ENCODE measurements at places on chromosomes 11 and 22.

- no peak for DNase-seq
These were observed 207.7 kb downstream of the KCNA4 start for GRCh38 chr11:29809121-29809520.

DNA sequence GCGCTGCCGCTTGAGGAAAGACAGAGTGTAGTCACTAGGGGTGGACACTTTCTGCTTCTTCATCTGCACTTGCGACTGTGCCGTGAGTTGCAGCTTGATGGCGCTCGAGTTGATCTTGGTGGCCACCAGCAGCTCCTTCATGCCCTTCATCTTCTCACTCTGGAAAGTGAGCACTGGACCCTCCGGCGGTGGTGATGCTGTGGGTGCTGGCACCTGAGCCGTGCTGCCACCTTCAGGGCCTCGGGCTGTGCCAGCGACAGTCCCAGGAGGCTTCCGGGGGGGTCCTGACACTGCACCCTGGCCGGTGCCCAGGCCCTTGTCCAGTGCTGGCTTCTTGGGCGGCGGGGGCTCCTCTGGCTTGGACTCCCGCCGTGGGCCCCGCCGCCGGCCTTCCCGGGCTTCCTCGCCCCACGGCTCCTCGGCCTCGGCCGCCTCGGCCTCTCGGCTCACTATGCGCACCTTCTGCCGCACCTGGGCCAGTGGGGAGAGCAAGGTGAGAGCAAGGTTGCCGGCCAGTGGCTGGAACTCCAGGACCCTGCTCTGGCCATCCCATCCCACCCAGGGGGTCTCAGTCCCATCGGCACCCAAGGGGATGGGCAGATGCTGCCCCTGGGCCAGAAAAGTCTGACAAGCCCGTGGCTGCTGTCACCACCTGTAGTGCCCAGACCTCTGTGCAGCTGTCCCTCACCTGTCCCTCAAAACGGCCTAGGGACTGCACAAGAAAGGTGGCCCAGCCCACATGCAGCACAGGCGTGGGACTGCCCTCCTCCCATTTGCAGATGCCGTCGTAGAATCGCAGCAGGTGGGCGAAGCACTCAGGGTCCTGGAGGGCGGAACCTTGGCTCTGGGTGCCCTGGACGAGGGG, 1.6 kb upstream of the MAP4K2 start:
- no peak for DNase-seq

- no peak for DNase-seq
These were observed 37.2 kb upstream of the RAG2 start for GRCh38 chr11:36635066-36635862.

DNA sequence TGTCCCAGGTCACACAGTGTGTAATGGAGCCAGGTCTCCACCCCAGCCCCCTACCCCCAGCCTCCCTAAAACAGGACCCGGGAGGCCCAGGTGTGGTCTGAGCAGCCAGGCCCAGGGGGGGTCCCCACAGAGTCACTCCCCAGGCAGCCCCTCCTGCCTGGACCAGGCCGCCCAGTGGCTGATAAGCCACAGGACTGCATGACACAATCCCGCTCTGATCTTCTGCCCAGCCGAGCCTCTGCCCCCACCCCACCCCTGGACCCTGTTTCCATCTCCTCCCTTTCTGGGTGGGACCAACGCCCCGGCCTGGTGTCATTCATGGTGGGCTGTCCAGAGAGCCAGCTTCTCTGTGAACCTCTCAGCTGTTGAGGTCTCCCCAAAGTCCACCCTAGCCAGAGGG, 7.8 kb upstream of the LIF start:
- no peak for DNase-seq

DNA sequence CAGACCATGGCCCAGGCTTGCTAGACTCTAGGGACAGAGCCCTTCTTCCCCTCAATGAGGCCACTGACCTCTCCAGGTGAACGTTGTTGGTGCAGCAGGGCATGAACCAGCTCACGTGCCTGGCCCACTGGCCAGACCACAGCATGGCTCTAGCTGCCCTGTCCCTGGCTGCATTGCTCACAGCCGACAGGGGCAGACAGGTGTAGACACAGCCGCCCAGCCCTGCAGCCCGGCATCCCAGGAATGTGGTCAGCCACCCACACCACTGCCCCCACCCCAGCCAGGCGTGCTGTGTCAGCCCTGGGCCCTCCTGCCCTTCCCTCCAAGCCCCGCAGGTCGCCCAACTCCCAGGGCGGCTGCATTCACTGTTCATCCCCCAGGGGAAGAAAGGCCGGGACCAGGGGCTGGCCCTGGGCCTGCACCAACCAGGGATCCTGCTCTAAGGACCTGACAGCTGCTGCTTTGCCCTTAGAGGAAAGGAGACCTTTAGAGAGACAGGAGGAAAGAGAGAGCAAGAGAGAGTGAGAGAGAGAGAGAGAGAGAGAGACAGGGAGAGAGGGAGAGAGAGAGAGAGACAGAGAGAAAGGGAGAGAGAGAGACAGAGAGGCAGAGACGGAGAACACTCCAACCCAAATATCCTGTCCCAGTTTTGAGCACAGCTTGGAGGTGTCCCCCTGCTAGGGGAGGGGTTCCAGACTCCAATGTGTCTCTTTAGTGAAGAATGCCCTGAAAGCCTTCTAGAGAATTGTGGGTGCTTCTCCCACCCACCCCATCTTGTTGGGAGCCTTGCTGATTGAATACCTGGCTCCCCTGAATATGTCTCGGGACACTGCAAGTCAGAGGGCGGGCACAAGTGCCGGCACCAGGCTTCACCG, 44.2 kb upstream of the LINC01488 start:
- no peak for DNase-seq

DNA sequence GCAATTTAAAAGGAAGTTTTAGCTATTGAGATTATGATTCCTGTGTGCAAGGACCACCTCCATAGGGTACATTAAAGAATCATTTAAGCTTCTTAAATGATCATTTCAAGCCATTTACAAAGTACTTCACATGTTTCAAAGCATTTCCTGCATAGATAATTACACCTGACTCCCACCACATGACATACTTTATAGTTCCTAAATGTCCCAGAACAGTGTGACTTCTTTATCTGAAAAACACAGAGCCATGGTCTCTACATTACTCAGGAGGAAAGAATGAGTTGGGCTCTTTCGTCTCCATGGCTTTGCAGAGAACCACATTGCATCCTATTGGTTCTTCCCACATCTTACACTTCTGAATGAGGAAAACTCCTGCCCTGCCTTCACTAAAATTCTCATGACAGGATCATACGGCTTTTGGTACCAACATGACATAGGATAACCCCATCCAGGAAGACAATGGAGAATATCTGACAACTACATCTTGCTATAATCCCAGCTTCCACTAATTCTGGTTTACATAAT, 88.6 kb downstream of the ETS1 start:
- no peak for DNase-seq

DNA sequence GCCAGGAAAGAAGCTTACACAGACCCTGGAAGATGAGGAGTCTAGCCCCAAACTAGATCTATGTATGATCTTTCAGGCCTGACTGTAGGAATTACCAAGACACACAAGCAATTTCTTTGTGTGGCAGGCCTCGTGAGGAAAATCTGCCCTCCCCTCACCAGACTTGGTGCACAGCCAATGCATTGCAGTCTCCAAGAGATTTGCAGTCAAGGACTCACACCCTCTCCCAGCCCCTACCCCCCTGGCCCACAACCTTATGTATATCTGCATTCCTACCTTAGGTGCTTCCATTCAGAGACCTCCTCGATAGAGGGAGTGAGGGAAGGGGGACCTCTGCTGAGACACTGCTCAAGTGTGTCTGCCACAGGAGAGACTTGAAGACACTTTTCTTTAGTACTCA, 9.8 kb downstream of the OR8B12 start:
- no peak for DNase-seq

GRCh38 chr22:48051796-48052620, 1289.6 kb downstream of the TBC1D22A start:
- no peak for DNase-seq

DNA sequence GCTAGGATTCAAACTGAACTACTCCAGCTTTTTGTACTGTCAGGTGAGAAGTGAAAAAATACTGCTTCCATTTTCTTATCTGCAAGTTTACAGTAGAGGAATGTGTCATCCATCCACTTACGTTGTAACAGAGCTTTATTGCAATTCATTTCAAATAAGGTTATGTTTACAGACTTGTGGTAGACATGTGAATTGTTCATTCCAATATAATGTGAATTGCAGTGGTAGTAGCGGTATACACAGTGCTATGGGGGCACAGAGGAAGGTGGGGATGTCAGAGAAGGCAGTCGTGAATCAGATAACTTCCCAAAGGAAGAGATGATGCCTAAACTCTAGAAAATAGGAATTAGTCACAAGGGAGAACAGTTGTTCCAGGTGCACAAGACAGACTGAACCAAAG, 42.5 kb downstream of the CEP57 start:
- DNase-seq, result no peak
